ENCODE measurements at places on chromosomes 1 and 21.

DNA sequence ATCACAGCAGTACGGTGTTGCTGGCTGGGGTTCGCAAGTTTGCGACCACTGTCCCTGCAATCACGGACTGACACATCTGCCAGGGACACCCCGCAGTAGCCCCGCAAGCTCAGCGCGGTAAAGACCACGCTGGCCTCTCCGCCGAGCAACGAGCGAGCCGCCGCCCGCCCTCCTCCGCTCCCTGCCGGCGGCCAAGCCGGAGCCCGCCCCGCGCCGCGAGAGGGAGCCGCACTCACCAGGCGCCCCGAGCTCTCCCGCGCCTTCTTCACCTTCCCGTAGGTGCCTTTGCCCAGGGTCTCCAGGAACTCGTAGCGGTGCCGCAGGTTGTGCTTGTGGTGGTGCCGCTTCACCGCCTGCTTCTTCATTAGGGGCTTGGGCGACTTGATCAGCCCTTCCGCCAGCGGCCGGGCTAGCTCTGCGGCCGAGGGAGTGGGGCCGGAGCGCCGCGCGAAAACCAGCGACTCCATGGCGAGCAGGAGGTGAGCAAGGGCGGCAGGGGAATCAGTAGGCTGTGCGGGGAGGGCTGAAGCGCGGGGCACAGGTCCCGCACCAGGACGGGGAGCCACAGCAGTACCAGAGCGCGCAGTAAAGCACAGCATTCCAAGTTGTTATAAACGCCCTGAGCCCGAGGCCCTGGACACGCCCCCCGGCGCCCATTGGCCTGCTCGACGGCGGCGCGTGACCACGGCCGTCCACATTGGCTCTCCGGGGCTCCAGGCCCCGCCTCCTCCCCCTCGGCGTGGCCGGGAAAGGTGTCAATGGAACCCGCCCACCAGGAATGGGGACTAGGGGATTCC is at the start of gene NUAK2:
NUAK2 (minus strand) TSS at position 584 of the 797 bp plus-strand sequence; CDS start at position 467, 117 bp downstream.
- peak; percentile 79 for DNase-seq

GRCh38 chr1:33257207-33257771 is 997 bp downstream of the ZNF362 start:
- DNase-seq, result no peak

GRCh38 chr1:16172964-16173446 is 17.1 kb upstream of the EPHA2 start:
- DNase-seq, result no peak

GRCh38 chr1:116663821-116664220 is 3.7 kb downstream of the IGSF3 start:
- no peak for DNase-seq

- no peak for DNase-seq
These were observed 31.2 kb downstream of the UBR4 start for GRCh38 chr1:19178734-19179398.

- DNase-seq, result no peak
These were observed 29.8 kb downstream of the HYI start for GRCh38 chr1:43423672-43424550.

DNA sequence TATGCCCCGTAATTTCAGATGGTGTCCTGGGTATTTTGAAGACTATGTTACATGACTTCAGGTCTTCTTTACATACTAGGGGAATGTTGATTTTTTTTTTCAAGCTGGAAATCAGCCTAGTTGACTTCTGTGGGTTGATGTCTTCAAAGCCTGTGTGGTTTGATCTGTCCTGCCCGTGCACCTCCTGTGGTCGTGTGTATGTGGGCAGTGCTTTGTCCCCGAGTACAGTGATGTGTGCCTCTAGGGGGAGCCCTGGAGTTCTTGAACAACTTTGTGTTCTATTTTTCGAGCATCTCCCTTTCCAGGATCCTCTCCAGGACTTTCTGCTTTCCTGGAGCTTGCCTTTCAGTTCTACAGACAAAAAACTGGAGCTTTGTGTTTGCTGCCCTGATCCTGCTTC is 28.9 kb downstream of the OBSCN start:
- no peak for DNase-seq

- DNase-seq, result no peak
These were observed 414.5 kb downstream of the DPYD start for GRCh38 chr1:97506368-97506767.

DNA sequence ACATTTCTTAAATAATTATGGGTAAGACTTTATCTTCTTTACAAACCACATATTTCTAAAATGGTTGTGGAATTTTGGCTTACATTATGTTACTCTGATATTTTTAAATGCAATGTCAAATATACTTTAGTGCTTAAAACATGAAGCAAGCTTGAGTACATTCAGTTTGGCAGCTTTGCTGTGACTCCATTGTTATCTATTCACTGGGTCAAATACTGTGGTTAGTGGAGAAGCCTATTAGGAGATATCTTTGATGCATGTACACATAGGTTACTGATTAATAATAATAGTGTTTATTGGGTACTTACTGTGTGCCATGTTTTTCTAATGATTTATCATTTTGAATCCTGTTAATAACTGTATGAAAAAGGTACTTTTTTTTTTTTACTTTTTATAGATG is 520.4 kb upstream of the B3GALT2 start:
- no peak for DNase-seq

GRCh38 chr1:2311184-2312032 is 79.9 kb downstream of the MORN1 start:
- DNase-seq, result peak; percentile 42

DNA sequence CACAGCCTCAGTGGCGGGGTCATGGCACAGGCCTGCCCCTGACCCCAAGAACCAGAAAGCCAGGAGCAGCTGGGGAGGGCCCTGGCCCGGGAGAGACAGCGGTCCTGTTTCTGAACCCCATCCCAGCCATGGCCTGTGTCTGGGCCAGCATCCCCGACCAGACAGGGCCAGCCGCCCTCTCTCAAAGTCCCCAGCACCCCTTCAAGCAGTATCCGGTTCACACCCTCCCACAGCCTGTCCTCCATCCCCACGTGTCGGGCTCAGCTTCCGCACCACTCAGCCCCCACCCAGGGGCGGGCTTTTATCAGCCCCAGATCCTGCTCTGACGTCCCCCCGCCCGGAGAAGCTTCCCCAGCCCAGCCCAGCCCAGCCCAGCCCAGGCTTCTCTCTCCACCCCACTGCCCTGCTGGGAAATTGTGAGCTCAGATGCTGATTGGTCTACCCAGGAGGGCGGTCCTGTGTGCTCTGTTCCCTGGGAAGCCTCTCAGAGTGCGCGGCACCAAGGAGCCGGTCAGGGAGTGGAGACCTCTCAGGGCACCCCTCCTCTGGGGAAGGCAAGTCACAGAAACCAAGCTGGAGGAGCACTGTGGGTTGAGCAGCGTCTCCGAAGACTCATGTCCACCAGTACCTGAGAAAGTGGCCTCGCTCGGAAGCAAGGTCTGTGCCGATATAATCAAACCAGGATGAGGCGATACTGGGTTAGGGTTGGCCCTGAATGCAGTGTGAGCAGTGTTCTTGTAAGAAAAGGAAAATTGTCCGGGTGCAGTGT is 4.7 kb upstream of the FAAP20 start:
- DNase-seq, result no peak

DNA sequence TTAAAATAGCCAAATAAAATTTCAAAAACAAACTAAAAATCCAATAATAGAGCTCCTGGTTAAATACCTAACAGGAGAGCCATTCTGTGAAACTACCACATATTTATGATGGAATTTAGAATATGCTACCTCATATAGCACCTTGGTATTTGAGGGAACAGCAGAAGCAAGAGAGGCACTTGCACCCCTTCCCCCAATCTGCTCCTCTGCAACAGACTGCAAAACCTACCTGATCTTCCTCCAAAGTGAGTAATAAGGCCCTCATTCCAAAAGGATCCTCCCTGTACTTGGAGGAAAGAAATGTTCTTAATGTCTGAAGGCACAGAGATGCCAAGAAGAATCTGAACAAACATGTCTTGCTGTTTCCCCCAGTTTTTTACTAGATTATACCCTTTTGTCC is 28.1 kb upstream of the RNPC3 start:
- no peak for DNase-seq

DNA sequence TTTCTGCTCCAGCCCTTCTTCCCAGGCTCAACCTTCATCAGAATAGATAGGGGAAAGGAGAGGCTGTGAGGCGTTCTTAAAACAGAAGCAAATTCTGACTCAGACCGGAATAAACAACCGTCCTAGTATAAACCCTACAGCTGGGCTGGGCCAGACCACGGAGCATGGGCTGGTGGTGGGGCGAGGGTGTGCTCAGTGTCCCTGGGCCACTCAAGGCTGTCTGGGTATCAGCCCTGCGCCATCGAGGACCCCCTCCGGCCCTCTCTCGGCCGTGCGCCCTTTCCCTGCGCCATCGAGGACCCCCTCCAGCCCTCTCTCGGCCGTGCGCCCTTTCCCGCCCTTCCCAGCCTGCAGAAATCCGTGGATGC is 36.0 kb downstream of the CAPN2 start:
- no peak for DNase-seq

DNA sequence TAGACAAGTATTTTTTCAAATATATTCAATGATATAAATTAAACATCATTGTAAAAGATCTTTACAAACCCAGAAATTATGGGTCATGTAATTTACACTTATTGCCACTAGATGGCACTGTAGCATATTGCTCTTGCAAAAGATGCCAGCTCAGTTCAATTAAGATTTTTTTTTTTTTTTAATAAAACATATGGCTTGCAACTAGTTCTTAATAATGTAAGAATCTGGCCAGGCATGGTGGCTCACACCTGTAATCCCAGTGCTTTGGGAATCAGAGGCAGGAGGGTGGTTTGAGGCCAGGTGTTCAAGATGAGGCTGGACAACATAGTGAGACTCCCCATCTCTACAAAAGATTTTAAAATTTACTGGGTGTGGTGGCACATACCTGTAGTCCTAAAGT is 49.4 kb upstream of the DESI2 start:
- DNase-seq, result peak; percentile 55

GRCh38 chr1:204495777-204496176 is 1.2 kb upstream of the PIK3C2B start:
- no peak for DNase-seq

DNA sequence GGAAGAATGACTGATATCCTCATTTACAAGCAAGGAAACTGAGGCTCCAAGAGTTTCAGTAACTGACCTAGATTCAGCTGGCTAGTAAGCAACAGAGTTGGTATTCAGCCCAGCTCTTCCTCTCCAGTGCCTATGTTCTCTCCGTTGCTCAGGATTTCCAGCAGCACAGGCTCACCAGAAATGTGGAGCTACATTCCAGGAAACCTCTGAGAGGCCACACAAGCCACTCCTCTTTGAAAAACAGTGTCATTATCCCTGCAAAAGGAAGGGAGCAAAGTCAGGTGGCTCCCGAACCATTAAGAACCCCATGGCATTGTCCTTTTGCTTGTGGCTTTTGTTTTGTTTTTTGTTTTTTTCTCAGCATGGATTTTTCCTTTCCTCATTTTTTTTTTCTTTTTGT is 40.6 kb upstream of the DUSP10 start:
- DNase-seq, result no peak

GRCh38 chr1:214864896-214865688 is 217.4 kb upstream of the KCNK2 start:
- DNase-seq, result no peak

- DNase-seq, result no peak
These were observed 408.8 kb upstream of the DAB1 start for GRCh38 chr1:57832612-57833011.

- no peak for DNase-seq
These were observed 16.4 kb downstream of the FOXJ3 start for GRCh38 chr1:42318601-42319000.

- DNase-seq, result no peak
These were observed 33.1 kb upstream of the APOBEC4 start for GRCh38 chr1:183686229-183686628.

GRCh38 chr1:11654137-11654938 is at the start of the genes FBXO2 and FBXO44:
Gene FBXO2, minus strand, starts transcription at chr1:11654429. Its CDS starts 89 bp downstream, at chr1:11654340.
Gene FBXO44, plus strand, starts transcription at chr1:11654877. Its CDS starts 959 bp downstream, at chr1:11655836.
- DNase-seq, result no peak

DNA sequence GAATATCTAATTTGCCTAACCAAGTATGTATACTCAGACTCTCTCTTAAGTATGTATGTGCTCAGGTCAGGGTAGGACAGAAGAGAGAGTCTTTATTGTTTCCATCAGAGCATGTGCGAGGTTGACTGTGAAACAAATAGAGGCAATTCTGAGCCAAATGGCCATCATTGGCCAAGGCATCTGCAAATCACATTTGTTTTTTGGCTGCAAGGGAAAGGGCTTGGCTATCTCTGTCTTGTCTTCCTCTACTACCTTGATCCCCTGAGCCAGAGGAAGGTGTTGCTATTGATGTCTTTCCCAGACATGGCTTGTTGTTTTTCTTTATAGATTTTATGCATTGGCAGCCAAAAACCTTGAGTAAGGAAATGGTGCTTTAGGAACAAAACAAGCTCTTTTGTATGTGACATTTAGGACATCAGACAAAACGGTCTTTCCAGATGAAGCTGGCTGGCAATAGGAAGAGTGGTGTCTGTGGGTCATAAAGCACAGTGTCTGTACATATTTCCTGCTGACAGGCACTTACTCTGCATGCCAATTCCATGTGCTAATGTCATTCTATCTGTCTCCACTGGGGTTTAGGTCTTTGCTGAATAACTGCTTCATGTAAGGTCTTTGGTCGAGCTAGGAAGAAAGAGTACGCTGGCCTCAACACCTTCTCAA is 163.3 kb downstream of the BRINP2 start:
- no peak for DNase-seq

GRCh38 chr1:182080955-182081582 is 19.6 kb upstream of the ZNF648 start:
- peak; percentile 39 for DNase-seq

DNA sequence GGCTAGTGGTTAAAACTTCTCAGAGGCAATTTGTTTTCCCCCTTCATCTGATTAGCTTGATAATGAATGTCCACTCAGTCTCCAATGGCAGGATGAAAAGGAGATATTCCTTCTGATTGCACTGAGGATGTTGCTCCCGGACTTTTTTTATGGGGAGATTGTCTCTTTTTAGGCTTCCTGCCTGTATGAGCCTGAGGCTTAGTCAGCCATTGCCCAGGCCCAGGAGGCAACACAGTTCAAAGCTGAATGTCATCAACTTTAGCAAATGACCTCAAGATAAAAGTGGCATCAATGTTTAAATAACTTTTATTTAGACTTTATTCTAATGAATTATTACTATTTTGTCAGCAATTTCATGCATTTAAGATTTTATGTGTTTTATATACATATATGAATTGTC is 162.9 kb upstream of the PTBP2 start:
- no peak for DNase-seq

GRCh38 chr1:187294421-187295201 is 465.9 kb downstream of the PLA2G4A start:
- DNase-seq, result no peak

- no peak for DNase-seq
These were observed 725 bp downstream of the GUCA2A start for GRCh38 chr1:42163536-42164503.

- DNase-seq, result no peak
These were observed 14.2 kb upstream of the CYP4B1 start for GRCh38 chr1:46784666-46785065.

- DNase-seq, result no peak
These were observed 4.2 kb downstream of the YBX1 start for GRCh38 chr1:42686418-42686817.

GRCh38 chr21:44049182-44049581 is 37.1 kb downstream of the TRAPPC10 start:
- no peak for DNase-seq
